ENCODE measurements at places on chromosomes 3 and 15.

DNA sequence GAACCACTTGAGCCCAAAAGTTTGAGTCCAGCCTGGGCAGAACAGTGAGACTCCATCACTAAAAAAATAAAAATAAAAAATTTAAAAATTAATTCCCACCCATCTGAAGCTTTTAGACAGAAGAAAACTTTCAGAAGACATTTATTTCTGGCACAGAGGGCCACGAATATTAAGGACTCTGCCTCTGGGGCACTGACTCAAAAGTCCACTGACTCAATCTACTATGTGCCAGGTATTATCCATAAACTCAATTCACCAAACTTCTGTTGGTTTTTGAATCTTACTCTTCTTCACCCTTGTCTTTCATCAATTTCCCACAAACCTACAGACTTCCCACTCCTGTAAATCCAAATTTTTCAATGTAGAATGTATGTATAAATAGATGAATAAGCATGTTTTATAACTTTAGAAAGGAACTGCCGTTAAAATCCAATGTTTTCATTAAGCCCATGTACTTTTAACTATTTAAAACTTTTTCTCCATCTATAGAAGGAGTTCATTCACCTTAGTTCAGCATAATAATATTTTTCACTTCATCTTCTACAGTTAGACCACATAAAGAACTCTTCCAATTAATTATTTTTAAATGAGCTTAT is 19.9 kb downstream of the ATP13A3 start:
- DNase-seq = no peak

DNA sequence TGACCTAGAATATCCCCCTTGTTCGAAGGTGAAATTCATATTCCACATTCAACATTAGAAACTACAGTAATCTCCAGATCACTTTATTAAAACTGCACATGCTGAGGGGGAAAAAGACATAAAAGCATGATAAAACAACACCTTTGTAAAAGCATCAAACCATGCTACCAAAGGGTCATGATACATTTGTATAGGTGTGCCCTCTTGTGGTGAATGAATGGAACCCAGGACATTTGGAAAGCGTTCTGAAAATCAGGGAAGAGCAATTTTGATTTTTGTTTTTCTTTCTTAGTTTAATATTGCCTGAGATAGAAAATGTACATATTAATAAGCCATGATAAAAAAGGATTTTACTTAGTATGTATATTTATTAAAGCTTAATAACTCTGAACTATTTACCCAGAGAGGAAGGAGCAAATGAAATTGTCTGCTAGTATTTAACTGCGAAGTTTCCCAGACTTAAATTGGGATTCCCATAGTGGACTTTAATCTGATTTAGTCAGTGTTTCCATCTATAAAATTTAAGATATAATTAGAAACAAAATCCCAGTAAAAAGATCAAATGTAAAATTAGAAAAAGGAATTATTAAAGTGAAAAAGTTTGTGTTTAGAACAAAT is 105.8 kb upstream of the ARL6 start:
- DNase-seq = peak; percentile 3

GRCh38 chr3:142904639-142905436 is 16.0 kb upstream of the PCOLCE2 start:
- peak; percentile 19 for DNase-seq

- no peak for DNase-seq
Observed at GRCh38 chr3:84755860-84756259, 202.9 kb upstream of the CADM2 start.

DNA sequence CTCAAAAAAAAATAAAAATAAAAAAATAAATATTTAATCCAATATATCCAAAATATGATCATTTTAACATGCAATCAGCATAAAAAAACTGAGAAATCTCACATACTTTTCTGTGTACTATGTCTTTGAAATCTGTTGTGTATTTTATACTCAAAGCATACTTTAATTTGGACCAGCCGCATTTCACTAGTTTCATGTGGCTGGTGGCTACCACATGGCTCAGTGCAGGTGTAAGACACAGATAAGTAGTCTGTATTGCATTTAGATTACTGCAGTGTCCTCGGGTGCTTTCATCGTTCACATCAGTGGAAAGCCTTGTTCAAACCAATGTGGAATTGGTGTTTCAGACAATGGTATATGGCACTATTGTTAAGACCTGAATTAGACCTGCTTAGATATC is 11.0 kb downstream of the CRTC3 start:
- no peak for DNase-seq

DNA sequence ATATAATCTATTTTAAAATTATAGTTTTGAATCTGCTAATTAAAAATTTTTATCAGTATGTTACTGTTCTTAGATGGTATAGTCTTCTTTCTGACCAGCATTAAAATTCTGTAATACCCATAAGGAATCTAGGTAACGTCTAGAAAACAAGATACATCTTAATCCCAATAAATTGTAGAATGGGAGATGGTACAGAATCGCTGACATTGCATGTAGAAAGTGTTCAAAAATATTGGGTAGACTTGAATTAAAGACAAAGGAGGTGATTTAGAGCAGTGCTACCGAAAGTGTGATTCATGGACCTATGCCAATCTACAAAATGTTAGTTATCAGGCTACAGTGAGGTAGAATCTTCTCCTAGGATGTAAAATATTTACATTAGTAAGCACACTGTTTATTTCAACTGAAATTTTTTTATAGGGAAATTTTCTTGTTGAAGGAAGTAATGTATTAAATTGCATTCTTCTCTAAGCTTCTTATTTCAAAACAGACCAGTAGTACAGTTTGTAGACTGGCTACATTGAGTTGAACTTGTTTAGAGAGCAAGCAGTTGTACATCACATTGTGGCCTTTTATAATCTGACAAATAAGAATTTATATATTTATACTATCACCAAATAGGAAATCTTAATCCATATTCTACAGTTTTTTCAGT is 17.1 kb downstream of the MINDY2 start:
- DNase-seq = no peak

DNA sequence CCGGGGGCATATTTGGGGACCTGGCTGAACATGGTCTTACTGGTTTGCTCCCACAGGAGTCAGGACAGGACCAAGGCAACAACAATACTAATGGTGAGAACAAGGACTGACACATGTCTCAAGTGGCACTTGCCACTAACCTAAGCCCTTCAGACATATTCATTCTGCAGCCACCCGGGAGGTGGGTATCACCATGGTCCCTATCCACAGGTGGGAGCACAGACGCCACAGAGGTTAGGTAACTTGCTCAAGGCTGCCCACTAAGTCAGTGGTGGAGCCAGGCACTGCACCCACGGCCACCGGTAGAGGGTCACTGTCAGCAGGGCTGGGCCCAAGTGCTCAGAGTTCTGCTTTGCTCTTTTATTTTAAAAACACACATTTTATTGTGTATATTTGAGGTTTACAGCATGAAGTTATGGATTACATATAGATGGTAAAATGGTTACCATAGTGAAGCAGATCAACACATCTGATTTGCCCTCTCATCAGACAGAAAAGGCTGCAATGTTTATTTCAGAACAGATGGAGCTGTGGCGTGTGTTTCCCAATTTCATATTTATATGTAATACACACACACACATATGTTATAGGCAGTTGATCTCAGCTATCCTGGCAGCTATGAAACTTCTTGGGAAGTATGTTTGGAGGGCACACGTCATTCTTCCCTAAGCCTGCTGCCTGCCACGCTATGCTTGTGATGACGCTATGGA is 30.0 kb upstream of the SLC41A3 start:
- DNase-seq = no peak

DNA sequence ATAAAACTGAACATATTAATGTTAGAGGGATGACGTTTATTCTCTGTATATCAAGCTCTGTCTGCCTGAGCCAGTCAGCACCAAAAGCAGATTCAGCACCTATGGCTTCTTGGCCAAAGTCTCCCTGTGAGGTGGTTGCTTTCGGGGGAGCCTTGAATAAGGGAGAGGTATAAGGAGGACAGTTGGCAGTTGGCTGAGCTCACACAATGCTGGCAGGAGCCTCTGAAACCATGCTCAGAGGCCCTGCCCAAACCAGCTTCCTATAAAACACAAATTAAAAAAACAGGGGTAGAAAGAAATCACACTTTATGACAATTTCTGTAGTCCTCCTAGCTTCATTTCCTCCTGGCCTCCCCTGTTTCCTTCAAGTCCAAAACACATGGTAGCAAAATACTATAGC is 18.8 kb downstream of the ARHGEF3 start:
- no peak for DNase-seq

DNA sequence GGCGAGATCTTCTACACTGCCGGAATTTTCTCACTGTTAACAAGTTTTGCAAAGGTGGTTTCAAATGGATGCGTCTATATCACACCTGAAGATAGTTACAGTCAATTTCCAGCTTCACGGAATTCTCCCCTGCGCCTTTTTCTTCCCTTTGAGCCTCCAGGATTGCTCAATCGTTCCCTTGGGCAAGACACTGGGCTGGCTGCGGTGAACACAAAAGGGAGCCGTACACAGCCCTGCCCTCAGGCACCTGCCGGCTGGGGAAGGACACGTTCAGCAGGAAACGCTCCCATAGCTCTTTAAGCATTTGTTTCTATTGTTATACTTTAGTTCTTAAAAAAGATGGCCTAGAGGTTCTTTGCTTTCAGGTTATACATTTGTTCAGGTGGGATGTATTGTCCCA is 85.7 kb downstream of the C3orf70 start:
- DNase-seq = no peak

GRCh38 chr3:124858275-124858674 is 28.9 kb downstream of the ITGB5 start:
- DNase-seq = peak; percentile 83

- DNase-seq = no peak
Observed at GRCh38 chr3:133832802-133833144, 27.2 kb downstream of the SRPRB start.

GRCh38 chr3:15527031-15527459 is 5.5 kb upstream of the COLQ start:
- no peak for DNase-seq

DNA sequence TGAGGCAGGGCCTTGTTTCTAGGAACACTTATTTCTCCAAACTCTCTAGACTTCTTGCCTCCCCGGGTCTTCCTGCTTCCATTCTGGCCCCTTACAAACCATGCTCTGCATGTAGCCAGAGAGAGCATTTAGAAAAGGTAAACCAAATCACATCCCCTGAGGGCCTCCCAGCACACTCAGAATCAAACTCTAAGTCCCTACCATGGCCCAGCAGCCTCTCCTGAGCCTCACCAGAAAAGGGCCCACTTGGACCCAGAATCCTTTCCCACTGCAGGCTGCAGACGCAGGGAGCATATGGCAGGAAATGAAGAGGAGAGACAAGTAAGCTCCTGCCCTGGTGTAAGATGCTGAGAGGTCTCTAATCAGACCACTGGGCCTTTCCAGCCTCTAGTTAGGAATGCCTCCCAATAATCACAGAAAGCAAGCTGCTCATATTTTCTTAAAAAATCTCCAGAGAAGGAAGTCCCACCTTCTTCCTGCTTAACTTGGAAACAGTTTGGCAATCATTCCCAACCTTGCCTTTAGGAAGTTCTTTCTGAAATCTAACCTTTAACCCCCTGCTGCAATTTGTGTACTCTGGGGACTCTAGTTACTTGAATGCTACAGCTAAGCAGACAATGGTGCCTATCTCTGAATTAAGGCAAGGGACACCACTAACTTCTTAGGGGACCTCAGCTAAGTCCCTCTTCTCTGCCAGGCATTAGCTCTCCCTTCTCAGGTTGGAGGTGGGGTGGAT is 4.2 kb downstream of the AMOTL2 start:
- DNase-seq = no peak

DNA sequence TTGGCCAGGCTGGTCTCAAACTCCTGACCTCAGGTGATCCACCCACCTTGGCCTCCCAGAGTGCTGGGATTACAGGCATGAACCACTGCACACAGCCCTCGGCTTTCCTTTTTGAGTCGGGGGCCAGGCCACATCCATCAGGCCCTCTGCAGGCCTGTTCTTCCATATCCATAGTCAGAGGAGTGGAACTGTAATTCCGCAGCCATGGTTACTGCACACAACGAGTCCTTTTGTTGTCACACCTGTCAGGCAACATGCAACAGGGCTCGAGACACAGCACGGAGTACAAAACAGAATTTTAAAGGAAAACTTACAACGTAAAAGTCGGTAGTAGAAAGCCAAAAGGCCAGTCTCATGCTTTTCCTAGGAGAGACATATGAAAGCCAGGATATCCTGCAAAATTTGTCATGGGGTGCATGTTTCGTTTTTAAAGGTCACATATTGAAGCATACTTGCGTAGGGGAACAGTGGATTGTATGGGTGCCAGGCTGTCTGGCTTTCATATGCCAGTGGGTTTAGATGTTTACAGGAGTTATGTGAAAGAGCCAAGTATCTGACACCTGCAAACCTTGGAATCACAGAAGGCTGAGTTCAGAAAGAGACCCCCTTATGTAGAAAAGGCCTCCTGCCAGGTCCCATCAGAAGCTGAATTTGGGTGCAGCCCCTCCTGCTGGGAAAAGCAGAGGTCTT is 63.2 kb upstream of the LPP start:
- no peak for DNase-seq

- no peak for DNase-seq
Observed at GRCh38 chr3:159664006-159664405, 324.6 kb upstream of the IL12A start.

DNA sequence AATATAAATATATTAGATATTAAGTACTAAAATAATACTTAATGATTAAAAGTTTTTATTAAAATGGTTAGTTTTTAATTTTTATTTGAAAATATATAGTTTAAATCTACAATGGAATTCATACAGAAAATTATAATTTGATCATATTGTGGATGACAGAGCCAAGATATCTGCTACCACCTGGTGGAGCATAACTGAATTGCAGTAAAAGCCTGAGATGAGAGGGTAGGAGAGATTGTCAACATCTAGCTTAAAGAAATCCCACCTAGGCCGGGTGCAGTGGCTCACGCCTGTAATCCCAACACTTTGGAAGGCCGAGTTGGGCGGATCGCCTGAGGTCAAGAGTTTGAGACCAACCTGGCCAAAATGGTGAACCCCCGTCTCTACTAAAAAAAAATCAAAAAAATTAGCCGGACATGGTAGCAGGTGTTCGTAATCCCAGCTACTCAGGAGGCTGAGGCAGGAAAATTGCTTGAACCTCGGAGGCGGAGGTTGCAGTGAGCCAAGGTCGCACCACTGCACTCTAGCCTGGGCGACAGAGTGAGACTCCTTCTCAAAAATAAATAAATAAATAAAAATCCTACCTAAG is 25.1 kb upstream of the CSTA start:
- no peak for DNase-seq

DNA sequence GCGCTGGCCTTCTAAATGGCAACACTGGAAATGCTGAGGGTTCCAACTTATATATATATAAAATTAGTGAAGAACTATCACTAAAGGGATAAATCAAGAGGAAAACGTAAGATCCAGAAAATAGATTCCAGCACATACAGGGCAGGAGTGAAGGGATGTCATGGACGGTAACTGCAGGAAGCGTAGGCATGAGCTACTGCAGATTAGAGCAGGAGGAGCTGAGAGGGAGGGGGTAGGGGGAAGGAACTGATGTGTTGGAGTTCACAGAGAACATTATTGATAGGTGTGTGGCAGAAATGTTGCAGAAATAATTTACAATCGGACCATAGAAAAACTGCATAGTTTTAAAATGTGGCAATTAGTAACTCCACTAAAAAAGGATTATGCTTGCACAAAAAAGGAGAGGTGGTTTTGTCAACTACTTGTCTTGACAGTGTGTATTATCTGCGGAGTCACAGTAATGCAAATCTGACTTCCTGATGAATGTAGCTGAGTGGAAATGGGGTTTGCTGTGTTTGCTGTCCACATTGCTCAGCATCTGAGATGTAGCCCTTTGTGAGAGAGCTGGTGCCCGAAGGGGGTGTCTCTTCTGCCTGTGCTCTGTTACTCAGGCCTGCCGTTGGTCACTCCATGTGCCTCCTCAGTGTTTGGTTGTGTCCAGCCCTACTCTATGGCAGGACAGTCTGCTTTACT is 61.2 kb downstream of the PAK2 start:
- no peak for DNase-seq

All from fibroblast of skin of right quadriceps (primary cell).